ENCODE measurements at places on chromosomes 1 and 21.

- no peak for DNase-seq
Observed at GRCh38 chr1:198913667-198914066, 274.8 kb downstream of the PTPRC start.

GRCh38 chr1:29240400-29240837, 4.1 kb downstream of the PTPRU start:
- DNase-seq = no peak

DNA sequence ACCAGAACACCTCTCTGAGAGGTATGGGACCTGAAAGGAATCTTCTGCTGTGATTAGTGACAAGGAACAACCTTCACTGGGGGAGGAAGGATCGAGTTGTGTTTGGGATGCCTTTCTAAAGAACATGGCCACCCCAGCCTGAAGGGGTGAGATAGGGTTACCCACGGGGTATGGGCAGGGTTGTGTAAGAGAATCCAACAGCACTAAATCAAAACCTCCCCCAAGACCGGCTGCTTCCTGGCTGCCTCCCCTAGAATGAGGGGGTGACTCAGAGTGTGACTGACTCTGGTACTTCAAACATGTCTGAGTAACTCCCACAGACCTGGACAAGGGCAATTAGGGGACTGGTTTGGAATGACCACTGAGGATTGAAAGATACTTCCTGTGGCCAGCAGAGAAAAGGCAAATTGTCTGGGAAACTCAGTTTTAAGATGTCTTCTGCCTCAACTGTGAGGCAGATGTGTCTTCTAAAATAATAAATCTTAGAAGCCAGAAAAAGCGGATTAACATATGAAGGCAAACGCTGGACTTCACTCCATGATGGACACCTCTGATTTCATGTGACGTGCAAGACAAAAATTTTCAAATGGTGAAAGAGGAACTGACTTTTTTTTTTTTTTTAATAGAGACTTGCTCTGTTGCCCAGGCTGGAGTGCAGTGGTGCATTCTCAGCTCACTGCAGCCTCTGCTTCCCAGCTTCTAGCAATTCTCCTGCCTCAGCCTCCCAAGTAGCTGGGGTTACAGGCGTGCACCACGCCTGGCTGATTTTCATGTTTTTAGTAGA, 6.7 kb upstream of the PTPN14 start:
- DNase-seq = no peak

DNA sequence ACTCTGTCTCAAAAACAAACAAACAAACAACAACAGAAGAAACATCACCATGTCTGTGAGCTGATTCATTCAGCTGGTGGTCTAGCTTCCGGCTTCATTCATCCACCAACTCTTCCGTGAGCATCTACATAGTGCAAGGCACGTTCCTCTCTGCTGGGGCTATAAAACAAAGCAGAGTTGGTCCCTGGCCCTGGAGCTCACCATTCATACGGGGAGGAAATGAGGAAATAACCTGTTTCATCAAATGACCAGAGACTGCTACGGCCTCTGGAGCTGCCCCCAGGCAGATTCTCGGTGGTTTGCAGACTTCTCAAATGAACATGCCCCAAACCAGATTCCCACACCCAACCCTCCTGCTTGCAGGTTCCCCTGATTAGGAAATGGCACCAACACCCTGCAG, 41.0 kb upstream of the ID3 start:
- DNase-seq = no peak

DNA sequence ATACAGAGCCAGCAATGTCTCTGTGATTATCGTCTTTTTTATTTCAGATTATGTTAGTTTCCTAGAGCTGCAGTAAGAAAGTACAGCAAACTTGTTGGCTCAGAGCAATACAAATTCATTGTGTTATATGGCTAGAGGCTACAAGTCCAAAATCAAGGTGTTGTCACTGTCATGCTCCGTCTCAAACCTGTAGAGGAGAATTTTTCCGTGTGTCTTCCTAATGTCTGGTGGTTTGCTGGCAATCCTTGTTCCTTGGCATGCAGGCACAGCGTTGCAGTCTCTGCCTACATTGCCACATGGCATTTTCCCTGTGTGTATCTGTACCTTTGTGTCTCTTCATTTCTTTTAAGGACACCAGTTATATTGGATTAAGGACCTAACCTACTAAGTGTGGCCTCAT, 244.4 kb downstream of the LRRIQ3 start:
- DNase-seq = no peak

DNA sequence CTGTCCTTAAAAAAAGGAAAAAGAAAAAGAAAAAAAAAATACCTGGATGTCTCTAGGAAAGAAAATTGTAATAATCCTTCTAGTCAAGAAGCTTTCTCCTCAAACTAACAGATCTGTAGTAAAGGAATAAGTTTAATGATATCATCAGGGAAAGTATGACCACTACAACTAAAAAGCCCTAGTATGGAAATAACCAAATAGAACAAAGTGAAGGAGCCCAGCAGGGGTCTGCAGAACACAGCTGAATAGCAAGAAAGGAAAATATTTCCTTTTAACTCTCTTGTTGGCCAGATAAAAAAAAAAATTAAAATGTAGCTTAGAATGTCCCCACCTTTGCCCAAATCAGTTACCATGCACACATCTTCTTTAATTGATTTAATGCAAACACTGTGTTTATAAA, 43.2 kb downstream of the PRRX1 start:
- no peak for DNase-seq

DNA sequence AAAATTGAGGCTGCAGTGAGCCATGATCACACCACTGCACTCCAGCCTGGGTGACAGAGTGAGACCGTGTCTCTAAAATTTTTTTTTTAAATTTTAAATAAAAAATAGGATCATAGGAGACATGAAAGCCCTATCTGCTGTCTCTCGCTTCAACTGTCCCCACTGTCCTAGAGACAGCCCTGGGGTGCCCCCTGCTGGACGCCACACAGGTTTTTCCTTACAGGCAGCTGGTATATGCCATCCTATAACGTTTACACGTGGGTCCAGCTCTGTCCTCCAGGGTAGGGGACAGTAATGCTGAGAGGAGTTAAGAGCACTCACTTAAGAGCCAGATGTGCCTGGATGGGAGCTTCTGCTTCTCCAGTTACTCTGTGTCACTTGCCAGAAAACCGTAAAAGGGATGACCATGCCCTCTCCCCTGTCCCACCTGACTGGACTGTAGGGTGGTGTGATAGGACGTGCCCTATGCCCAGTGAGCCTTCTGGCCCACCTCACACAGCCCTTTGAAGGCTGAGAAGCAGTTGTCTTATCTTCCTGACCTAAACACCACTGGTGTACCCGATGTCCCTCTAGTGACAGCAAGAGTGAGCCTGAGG, 8.5 kb downstream of the FBXO2 start:
- peak; percentile 74 for DNase-seq

- DNase-seq = no peak
Observed at GRCh38 chr1:116769561-116769977, 15.3 kb downstream of the CD2 start.

DNA sequence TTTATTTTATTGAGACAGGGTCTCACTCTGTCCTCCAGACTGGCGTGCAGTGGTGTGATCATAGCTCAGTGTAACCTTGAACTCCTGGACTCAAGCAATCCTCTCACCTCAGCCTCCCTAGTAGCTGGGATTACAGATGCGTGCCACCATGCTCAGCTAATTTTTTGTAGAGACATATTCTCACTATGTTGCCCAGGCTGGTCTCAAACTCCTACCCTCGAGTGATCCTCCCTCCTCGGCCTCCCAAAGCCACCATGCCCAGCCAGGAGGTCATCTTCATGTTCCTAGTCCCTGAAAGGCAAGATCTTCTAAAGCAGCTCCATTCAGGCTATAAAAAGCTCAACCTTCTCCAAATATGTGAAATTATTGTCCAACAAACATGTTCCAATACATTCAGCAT, 53.9 kb downstream of the TOR1AIP2 start:
- no peak for DNase-seq

- no peak for DNase-seq
Observed at GRCh38 chr1:193070942-193071341, 11.5 kb downstream of the RO60 start.

DNA sequence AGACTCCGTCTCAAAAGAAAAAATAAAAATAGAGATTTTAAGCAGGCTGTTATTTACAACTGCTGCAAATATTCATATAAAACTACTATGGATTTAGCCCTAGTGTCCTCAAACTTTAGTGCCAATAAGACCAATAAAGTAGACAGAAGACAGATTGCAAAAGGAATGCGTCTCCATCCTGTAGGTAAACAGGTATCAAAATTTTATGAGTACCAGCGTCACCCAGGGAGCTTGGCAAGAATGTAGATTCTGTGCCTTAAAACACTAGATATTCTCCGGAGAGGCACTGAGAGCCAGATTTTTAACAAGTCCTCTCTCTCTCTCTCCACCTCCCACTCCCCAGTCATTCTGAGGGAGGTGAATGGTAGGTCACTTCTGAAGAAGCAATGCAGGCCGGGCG, 18.4 kb downstream of the SMYD3 start:
- DNase-seq = no peak

DNA sequence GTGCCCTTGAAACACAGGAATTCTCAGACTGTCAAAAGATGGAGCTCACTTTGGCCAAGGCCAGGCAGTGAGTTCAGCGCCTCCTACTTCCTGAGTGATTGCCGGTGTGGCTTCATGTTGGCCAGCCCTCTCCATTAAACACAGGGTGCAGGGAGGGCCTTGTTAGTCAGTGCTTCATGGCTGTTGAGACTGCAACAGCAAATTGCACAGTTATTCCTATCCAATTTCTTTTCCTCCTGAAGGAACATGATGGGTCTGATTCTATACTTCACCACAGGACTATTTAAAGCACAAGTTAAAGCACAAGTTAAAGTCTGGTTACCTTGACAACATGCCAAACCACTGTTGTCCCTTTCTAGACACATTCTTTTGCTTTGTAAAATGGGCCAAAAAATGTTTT, 156.6 kb downstream of the SIPA1L2 start:
- no peak for DNase-seq

- no peak for DNase-seq
Observed at GRCh38 chr1:199307496-199308264, 668.8 kb downstream of the PTPRC start.

GRCh38 chr1:47650611-47651010, 212.8 kb downstream of the FOXD2 start:
- DNase-seq = no peak

DNA sequence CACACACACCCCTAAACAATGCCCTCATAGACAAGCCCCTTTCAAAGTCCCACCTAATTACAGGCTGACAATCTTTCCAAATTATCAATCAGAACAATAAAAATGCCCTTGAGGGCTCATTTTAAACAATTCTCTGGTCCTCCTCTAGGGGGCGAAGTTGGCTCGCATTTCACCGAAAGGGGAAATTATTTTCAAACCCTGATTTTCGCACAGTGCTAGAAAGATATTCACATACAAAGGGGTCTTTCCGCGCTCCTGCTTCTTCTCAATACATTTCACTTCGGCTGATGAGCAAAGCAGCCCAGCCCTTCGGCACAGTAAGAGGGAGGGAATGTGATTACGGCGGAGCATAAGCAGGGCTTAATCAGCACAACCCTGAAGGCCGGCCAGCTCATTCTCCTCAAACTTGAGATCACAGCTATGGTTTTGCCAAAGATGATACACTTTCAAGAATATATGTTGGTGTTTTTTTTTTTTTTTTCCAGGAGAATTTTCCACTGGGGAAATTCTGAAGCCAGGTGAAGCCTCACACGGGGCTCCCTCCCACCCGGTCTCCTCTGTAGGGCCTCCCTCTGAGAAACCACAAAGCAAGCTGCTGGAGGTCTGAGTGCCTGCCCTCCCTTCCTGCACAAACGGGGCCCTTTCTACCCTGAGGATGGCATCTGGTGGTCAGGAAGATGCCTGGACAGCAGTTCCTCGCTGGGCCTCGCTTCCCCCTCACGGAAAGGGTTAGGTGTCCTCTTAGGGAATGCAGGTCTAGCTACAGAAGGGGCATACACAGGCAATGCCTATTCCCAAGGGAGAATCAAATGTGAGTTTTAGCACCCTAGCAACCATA, 66.9 kb downstream of the GNG12 start:
- peak; percentile 33 for DNase-seq

DNA sequence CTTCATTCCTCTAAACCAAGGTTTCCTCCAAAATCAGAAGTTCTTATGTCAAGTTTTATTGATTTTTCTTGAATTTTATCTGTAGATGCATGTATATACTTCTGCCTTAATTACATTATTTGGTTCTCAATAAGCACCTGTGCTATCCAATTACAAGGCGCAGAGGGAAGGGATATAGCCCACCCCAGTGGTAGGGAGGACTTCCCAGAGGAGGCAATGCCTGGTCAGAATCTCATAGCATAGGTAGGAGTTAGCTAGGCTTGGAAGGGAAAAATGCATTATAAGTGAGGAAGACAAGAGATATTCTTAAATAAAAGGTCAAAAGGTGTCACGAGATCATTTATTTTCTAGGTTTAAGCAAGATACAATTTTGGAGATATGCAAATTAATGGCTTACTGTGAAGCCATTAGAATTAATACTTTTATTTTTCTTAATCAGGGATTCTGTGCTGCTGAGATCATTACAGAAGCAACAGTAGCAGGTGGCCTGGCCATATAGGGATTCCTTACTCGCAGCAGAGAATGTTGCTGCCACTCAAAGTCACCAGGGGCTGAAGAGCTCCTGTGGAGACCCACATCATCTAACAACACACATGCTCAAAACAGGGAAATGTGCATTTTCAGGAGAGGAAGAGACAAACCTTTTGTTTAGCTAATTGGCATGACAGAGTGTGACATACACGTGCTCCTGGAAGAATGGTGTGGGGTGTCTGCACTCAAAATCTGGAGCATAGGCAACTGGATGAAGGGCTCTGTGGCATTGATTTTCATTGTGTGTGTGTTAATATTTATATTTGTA, 178.3 kb downstream of the ATG4C start:
- DNase-seq = no peak

- DNase-seq = no peak
Observed at GRCh38 chr1:28039341-28039740, 49.1 kb downstream of the EYA3 start.

DNA sequence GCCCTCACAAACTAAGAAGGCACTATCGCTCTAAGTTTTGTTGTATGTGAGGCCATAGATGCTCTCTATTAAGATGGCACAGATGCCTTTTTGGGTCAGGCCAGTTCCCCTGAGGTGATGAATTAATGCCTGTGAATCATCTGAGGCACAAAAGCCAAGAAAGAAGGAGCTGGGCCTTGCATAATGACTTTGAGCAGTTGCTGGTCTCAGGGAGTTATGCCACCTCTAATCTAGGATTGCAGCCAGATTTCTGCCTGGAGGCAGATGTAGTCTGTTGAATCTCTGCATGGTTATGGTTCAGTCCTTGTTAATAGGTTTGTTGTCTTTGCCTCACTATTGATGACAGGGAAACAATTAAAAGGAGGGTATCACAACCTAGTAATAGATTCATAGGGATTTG, 168.1 kb upstream of the CHRM3 start:
- DNase-seq = no peak

- no peak for DNase-seq
Observed at GRCh38 chr1:76037324-76037723, 37.2 kb upstream of the ST6GALNAC3 start.

GRCh38 chr1:55555956-55556725, 341.0 kb upstream of the USP24 start:
- DNase-seq = no peak

GRCh38 chr1:65630855-65631254, 161.8 kb upstream of the PDE4B start:
- no peak for DNase-seq

GRCh38 chr1:42037586-42037985, 115.6 kb upstream of the GUCA2B start:
- DNase-seq = no peak

GRCh38 chr1:155269381-155269780, 3.9 kb downstream of the CLK2 start:
- DNase-seq = no peak
